Jurkat, Clone E6-1 (cell line): ENCODE measurements at places on chromosomes 11 and 22.
A peak's percentile ranks its signal among the peaks of the same experiment; 100 is the strongest.

- peak; percentile 49 for DNase-seq
Observed at GRCh38 chr11:122758974-122759373, 79.3 kb upstream of the CRTAM start.

- no peak for DNase-seq
Observed at GRCh38 chr11:132032555-132032954, 662.1 kb downstream of the NTM start.

DNA sequence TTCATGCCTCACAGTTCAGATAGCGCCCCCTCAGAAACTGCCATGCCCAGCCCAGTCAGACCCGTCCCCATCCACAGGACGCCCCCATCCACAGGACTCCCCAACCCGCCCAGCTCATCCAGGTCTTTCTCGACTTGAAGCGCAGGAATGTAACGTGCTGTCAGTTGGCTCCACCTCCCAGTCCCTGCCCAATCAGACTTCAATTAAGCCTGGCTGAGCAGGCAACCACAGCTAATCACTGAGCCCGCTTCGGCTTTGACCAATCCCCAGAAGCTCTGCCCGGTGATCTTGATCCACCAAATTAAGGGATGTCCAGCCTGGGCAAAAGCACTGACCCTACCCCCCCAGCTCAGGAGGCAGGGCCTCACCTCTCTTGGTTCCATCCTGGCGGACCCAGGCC lies 10.5 kb upstream of the MFNG start:
- no peak for DNase-seq

GRCh38 chr11:128965485-128965884 lies 22.8 kb upstream of the TP53AIP1 start:
- peak; percentile 41 for DNase-seq

DNA sequence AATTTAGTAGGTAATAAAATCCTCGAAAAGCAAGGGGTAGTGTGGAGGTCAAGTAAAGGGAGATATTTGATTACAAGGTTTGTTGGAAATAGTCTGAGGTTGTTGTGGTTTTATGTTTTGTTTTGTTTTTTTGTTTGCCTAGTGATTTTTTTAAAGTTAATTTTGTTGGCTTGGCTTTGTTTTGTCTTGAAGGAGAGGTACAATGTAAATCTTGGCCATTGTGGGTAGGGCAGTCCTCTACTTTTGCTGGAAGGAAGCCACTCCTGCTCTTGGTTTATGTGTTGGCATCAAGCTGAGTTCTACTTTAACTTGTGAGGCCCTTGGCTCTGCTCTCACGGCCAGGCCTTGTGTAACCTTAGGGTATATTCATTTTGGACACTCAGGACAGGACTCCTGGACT lies 3.2 kb downstream of the AMOTL1 start:
- no peak for DNase-seq

DNA sequence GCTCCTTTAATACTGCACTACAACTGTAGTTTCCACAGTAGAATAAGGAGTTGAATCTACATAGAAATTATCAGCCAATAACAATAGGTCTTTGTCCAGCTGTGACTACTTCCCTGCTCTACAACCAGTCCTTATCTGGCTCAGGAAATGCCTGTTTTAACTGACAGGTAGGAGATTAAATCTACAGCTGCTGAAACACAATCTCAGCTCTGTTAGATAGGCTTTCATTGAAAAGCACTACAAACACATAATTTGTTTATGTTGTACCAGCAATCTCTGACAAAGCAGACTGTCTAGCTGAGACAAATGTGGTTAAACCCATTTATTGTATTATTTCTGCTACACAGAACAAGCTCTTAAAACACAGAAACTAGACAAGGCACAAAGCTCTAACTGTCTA lies 230.0 kb downstream of the SOX6 start:
- DNase-seq, result peak; percentile 15

GRCh38 chr22:44263547-44263946 lies 49.2 kb downstream of the SHISAL1 start:
- DNase-seq, result no peak

- DNase-seq, result no peak
Observed at GRCh38 chr22:26906464-26906863, 249.1 kb downstream of the MIAT start.

GRCh38 chr11:35173011-35173511 lies 34.1 kb downstream of the CD44 start:
- no peak for DNase-seq

DNA sequence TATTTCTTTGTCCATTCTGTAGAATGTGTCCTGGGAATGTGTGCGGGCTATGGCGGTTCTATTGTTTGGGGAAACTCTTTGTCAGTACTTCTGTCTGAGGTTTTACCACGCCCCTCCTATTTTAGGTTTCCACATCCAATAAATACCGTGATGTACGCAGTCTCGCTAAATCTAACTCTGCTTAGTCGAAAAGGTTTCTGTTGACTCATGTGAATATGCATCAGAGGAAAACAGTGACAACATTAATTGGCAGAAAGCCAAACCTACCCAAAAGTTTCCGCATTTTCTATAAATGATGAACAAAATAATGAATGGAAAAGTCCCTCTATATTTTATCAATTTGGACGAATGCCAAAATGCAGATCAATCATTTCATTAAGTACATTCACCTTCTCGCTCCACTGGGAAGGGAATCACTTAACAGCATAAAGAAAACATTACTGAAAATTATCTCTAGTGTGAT lies 143.4 kb downstream of the MAML2 start:
- no peak for DNase-seq

- DNase-seq, result no peak
Observed at GRCh38 chr22:23984430-23984829, 4.5 kb downstream of the GSTT2 start.

- DNase-seq, result no peak
Observed at GRCh38 chr11:68904248-68904847, 657 bp downstream of the IGHMBP2 start.

DNA sequence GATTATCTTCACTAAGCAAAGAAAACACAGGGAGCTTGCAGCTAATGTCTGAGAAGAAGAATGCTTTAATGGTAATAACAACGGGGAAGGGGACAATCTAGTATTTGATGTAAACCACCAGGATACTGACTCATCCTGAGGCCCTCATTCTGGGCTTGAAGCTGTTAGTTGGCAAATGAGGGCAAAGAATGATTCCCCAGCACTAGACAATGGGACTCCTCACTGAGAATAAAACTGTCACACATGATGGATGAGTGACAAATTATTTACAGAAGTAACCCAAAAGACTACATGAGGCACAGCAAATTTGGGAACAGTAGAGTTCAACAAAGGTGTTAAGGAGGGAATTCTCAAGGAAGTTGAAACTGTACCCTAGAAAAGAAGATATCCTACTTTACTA lies 76.3 kb downstream of the FAM168A start:
- peak; percentile 36 for DNase-seq

GRCh38 chr11:69826773-69827172 lies 7.6 kb upstream of the FGF3 start:
- no peak for DNase-seq

- DNase-seq, result no peak
Observed at GRCh38 chr22:44599084-44599483, 101.1 kb upstream of the RTL6 start.

DNA sequence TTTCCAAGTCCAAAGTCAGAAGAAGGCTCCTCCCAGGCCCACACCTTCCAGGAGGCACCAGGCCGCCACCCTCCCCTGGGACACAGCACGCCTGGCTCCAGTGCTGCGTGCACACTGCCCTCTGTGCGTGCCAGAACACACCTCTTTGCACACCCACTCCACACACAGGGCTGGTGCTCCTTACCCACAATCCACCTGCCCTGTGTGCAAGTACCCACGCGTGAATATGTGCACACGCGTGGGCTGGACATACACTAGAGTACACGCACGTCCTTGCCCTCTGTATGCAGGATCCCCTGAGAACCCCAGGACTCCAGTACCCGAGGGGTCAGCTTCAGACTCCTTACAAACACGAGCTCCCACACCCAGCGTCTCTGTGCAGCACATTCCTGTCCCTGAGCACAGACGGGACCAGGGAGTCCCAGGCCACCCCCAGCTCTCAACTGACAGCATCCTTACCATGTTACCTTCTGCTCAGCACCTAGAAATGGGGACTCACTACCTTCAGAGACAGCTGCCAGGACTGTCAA lies 2.8 kb downstream of the DUSP8 start:
- no peak for DNase-seq

GRCh38 chr11:68036141-68036716 lies 2.6 kb upstream of the TCIRG1 start:
- no peak for DNase-seq

DNA sequence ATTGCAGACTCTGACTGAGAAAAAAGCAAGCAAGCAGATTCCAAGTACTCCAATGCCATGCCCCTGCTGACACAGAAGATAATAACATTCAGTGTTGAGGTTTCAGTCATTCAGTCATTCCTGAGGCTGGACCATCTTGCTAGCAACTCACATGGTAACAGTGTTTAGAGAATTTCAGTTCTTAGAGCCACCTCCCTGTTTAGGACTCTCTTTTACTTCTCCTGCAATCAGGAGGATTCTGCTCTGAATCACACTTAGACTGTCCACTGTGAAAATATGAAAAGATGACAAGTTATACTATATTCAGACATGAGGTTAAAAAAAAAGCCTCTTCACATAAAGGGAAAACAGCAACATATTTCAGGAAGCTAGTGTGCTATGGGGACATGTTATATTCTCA lies 183.9 kb upstream of the CTSC start:
- no peak for DNase-seq

DNA sequence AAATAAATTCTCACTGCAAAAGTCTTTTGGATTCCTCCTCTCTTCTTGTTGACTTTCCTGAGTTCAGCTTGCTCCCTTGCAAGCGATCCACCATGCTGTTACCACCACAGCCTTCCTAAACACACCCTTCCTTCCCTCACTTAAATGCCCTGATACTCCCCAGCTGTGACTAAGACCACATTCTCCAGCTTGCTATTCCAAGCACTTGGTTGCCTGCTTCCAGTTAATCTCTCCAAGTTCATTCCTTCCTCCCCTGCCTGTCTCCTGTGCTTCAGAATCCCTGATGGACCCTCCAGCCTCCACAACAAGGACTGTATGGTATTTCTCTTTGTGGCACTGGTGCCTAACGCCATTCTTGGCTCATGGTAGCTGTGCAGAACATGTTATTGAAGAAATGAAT lies 603.9 kb upstream of the CADM1 start:
- no peak for DNase-seq

DNA sequence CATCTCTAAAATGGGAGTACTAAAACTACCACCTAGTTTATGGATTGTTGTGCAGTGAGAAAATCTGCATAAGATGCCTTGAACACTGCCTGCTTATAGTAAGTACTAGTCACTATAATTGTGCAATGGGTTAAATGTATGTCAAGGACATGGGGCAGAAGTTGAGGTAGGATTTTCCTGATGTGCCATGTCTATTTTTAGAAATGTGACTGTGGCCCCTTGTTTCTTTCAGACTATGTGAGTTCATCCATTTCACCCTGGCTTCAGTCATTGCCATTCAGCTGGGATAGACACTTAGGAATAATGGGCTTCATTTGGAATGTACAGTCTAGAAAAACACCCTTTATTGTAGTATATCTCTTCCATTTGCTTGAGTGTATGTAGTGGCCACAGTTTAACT lies 51.4 kb downstream of the BDNF start:
- no peak for DNase-seq

- no peak for DNase-seq
Observed at GRCh38 chr11:109864834-109865547, 228.2 kb upstream of the ZC3H12C start.

GRCh38 chr11:71209656-71210055 lies 42.7 kb downstream of the SHANK2 start:
- no peak for DNase-seq

DNA sequence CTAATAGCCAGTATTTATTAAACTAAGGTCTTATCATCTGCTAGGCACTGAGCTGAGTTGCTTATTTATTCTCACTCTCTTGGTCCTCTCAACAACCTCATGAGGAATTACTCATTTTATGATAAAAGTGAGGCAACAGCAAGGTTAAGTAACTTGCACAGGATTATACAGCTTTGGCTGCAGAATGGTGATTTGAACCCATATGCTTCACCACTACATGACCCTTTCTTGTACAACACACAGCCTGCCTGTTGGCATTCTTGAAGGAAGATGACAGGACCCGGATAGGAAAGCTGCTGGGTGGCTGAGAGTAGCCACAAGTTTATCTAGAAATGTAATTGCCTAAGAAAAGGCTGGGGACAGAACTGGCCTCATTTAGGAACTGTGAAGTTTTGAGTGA lies 5.3 kb upstream of the PARVA start:
- no peak for DNase-seq

GRCh38 chr11:7490535-7490934 lies 5.2 kb downstream of the OLFML1 start:
- DNase-seq, result no peak

DNA sequence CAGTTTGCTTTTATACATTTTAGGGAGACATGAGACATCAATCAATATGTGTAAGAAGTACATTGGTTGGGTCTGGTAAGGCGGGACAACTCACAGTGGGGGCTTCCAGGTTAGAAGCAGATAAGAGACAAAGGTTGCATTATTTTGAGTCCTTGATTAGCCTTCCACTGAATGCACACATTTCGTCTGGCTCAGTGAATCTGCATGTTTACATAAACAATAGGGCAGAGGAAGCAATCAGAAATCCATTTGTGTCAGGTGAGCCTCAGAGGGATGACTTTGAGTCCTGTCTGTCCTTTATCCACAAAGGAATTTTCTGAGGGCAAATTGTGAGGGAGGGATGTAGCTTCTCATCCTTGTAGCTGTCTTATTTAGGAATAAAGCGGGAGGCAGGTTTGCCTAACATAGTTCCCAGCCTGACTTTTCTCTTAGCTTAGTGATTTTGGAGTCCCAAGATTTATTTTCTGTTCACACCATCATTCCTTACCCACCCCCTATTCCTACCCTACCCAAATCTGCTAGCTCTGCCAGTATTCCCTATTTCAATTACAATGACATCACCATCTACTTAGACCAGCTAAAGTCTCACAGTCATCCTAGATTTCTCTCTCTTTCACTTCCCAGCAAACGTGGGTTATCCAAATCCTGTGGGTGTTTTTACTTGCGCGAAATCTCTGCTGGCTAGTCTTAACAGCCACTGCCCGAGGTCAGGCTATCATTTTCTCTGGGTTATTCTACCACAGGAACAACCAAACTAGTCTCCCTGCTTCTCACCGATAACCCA lies 2.9 kb downstream of the SC5D start:
- DNase-seq, result no peak

DNA sequence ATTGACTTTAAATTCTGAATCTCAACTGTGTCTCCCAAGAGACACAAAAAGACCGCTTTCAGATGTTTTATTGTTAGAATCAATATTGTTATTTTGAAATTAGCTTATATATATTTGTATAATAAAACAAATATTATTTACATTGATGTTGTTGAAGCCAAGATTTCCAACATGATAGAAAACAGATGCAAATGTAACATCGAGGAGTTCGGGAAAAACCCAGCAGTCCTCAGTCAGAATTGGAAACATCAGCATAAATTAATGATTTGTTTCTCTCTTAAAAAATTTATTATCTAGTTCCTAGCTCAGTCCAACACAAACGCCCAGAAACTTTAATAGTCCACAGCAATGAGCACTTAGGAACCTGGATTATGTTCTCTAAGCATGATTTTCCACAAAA lies 1330.4 kb downstream of the TBC1D22A start:
- DNase-seq, result no peak

- no peak for DNase-seq
Observed at GRCh38 chr11:86062719-86063118, 6.2 kb downstream of the PICALM start.
